Thyroid gland (tissue), 4 donors: ENCODE measurements at places on chromosomes 1 and 21. TPM values are rescaled to one million over a fixed set of nuclear protein-coding genes. Genes with fewer than 3 reads are reported as not detected.
A peak's percentile ranks its signal among the peaks of the same experiment; 100 is the strongest.

- H3K27me3 ChIP-seq, result no peaks in the 10 kb centered on the region
- no peaks in the 10 kb centered on the region for H3K36me3 ChIP-seq
- no peak for DNase-seq
These were observed 30.3 kb downstream of the CEP350 start for GRCh38 chr1:179984942-179985341.

DNA sequence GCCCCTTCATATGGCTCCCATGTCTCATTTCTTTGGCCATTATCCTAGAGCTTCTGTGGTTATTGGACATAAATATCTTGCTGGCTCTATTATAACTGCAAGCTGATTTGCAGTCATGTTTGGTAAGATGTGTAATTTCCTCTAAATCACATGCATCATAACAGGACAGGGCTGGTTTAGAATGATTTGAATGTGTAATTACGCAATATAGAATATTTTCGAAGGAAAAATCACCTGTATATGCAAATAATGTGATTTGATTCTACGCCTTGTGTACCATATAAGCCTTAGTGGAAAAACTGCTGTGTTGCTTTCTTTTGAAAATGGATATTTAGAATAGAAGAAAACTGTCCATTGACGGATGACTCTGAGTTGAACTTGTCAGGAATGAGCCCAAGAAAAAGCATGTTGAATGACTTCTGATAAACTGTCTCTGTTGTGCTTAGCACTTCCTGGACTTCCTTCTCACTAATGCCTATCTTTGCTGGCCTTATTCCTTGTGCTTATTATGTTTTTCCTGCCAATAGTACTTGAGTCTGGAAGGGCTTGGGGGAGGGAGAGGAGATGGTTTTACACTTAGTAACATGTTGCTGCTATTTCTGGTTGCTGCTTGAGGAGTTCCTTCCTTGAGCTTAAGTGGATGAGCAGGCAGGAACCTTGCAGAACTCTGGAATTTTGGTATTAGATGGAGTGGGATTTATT is 6.5 kb downstream of the CACHD1 start:
- peak overlapping the region; percentile 61 for H3K27ac ChIP-seq
- peaks cover 71% of the 10 kb centered on the region for H3K4me1 ChIP-seq
- H3K4me3 ChIP-seq, result no peak overlapping the region
- H3K27me3 ChIP-seq, result no peaks in the 10 kb centered on the region
- no peaks in the 10 kb centered on the region for H3K36me3 ChIP-seq

- DNase-seq, result no peak
- no peaks in the 10 kb centered on the region for H3K27me3 ChIP-seq
- no peaks in the 10 kb centered on the region for H3K36me3 ChIP-seq
- H3K4me3 ChIP-seq, result no peak overlapping the region
- no peak overlapping the region for H3K27ac ChIP-seq
These were observed 91.5 kb upstream of the ESRRG start for GRCh38 chr1:216814576-216815259.

Gene VCAM1
- 4.1 TPM for total RNA-seq

Gene CDC14A
- total RNA-seq, result 30.1 TPM

Gene NUP210L
- total RNA-seq, result 0.38 TPM

Gene DISP3
- not detected for total RNA-seq

DNA sequence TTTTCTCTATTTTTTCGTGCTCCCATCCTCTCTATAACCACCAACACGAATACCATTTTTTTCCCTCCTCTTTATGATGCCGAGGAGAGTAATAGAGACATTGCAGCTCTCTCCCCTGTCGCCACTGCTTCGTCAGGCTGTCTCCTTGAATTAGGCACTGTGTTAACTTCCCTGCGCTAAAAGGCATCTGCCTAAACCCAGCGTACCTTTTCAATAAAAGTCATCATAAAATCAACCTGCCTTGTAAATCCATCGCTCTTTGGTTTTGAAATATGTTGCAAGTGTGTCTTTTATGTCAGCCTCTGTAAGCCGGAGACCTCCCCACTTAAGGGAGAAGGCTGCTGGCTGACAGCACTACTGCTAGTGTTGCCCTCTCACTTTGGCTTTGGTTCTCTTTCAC is 8.7 kb downstream of the RNF220 start:
- no peaks in the 10 kb centered on the region for H3K36me3 ChIP-seq
- no peak for DNase-seq
- H3K4me3 ChIP-seq, result no peak overlapping the region
- H3K27ac ChIP-seq, result no peak overlapping the region

- peaks cover 26% of the 10 kb centered on the region for H3K4me1 ChIP-seq
- DNase-seq, result no peak
- H3K27ac ChIP-seq, result no peak overlapping the region
- H3K27me3 ChIP-seq, result no peaks in the 10 kb centered on the region
- H3K36me3 ChIP-seq, result no peaks in the 10 kb centered on the region
These were observed 70.0 kb downstream of the FAAP20 start for GRCh38 chr1:2124446-2125198.

DNA sequence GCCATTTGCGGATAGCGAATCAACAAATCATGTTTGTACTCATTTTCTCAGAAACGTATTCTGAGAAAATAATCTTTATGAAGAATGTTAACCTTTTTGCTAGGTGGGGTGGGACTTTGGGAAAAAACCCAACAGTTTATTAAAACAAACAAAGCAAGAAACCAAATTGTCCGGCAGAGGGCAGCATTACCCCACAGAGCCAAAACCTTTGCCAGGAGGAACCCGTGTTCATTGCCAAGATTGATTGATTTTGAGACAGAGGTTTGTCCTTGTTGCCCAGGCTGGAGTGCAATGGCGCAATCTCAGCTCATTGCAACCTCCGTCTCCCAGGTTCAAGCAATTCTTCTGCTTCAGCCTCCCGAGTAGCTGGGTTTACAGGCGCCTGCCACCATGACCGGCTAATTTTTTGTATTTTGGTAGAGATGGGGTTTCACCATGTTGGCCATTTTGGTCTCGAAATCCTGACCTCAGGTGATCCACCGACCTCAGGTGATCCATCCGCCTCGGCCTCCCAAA is 70.8 kb upstream of the RHOU start:
- no peaks in the 10 kb centered on the region for H3K27me3 ChIP-seq
- no peak overlapping the region for H3K27ac ChIP-seq
- no peak overlapping the region for H3K4me3 ChIP-seq
- no peaks in the 10 kb centered on the region for H3K36me3 ChIP-seq
- no peaks in the 10 kb centered on the region for H3K4me1 ChIP-seq
- DNase-seq, result peak; percentile 85

GRCh38 chr1:115980998-115981993 is 5.0 kb downstream of the SLC22A15 start:
- no peaks in the 10 kb centered on the region for H3K27me3 ChIP-seq
- no peaks in the 10 kb centered on the region for H3K4me1 ChIP-seq
- H3K4me3 ChIP-seq, result no peak overlapping the region
- DNase-seq, result peak; percentile 22
- H3K27ac ChIP-seq, result no peak overlapping the region
- H3K36me3 ChIP-seq, result no peaks in the 10 kb centered on the region

DNA sequence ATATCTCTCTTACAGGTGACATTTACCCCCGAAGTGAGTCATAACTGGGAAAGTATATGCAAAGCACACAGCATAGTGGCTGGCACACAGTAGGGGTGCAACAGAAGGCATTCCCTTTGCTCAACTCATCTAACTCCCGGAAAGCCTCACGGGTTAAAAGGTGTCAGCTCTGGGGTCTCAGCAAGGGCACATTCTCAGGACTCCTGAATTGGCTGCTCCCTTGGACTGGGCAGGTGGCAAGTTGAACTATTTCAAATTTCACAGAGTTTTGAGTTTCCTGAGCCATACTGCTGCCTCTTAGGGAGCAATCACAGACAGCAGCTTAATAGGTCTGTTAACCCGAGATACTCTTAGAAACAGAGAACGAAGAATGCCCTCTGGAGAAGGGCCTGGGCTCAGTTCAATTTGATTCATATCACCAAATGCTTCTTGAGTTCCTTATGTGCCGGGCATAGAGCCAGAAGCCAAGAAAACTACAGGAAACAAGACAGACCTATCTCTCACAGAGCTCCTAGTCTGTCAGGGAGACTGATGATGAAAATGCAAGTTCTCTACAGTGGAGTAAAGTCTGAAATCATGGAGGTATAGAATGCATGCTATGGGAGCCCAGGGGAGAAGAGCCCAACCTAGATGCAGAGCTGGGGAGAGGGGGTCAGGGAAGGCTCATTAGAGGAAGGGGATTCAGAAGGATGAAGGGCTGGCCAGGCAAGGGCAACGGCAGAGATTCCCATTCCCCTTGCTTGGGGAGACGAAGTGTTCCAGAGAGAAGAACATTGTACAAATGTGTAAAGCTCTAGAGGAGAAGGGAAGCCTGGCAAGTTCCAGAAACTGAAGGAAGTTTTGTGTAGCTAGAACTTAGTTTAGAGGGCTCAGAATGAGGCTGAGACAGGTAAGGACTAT is 143.9 kb upstream of the HMGB4 start:
- no peak overlapping the region for H3K4me3 ChIP-seq
- no peaks in the 10 kb centered on the region for H3K27me3 ChIP-seq
- H3K27ac ChIP-seq, result no peak overlapping the region
- DNase-seq, result no peak
- no peaks in the 10 kb centered on the region for H3K36me3 ChIP-seq

DNA sequence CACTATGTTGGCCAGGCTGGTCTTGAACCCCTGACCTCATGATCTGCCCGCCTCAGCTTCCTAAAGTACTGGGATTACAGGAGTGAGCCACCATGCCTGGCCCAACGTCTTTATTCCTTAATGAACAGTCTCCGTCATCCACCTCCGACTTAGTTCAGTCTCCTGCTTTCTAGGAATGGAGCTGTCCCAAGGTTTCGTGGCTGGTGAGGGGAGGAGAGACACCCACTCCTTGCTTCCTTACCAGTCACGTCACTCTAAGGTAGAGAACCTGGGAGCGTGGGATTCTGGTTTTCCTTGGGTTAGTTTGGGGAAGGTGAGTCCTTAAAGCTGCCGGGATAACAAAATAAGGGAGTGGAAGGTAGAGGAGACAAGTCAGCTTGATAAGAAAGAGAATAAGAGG is 55.0 kb upstream of the ATP2B4 start:
- no peak overlapping the region for H3K4me3 ChIP-seq
- no peak for DNase-seq
- H3K27ac ChIP-seq, result no peak overlapping the region

GRCh38 chr1:236848274-236848923 is 53.3 kb downstream of the MTR start:
- H3K4me3 ChIP-seq, result no peak overlapping the region
- H3K4me1 ChIP-seq, result peaks cover 10% of the 10 kb centered on the region
- no peak for DNase-seq
- H3K27me3 ChIP-seq, result no peaks in the 10 kb centered on the region
- no peak overlapping the region for H3K27ac ChIP-seq

- H3K27ac ChIP-seq, result no peak overlapping the region
- no peaks in the 10 kb centered on the region for H3K27me3 ChIP-seq
- H3K4me1 ChIP-seq, result no peaks in the 10 kb centered on the region
- DNase-seq, result no peak
- H3K4me3 ChIP-seq, result no peak overlapping the region
- no peaks in the 10 kb centered on the region for H3K36me3 ChIP-seq
These were observed 440.0 kb downstream of the MATN1 start for GRCh38 chr1:30283199-30283962.

Gene SPOCD1
- total RNA-seq, result 1.6 TPM

Gene TLCD4
- total RNA-seq, result 12.6 TPM

- H3K4me1 ChIP-seq, result peaks cover 11% of the 10 kb centered on the region
- no peaks in the 10 kb centered on the region for H3K36me3 ChIP-seq
- H3K27ac ChIP-seq, result no peak overlapping the region
- H3K27me3 ChIP-seq, result peaks cover 4% of the 10 kb centered on the region
- DNase-seq, result no peak
These were observed 1.0 kb upstream of the NIBAN1 start for GRCh38 chr1:184975208-184975870.

Gene PLA2G5
- 5.0 TPM for total RNA-seq

DNA sequence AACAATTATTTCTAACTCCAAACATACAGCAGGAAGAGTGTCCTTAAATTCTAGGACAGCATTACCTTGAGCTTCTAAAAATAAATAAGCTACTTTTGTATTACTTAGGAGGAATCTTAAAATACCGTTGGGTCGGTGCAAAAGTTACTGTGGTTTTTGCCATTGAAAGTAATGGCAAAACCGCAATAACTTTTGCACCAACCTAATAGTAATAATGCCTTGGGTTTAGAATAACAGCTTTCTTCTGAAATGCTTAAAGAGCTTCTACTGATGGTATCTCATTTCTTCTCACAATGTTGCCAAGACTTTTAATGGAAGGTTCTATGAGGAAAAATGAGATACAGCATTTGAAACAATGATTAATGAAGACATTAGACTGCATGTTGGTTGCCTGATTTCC is 179.9 kb downstream of the SEC16B start:
- DNase-seq, result no peak
- H3K27ac ChIP-seq, result no peak overlapping the region
- H3K4me3 ChIP-seq, result no peak overlapping the region
- H3K4me1 ChIP-seq, result peaks cover 6% of the 10 kb centered on the region
- H3K36me3 ChIP-seq, result no peaks in the 10 kb centered on the region

GRCh38 chr1:18090636-18091035 is 17.0 kb upstream of the IGSF21 start:
- DNase-seq, result no peak
- no peaks in the 10 kb centered on the region for H3K36me3 ChIP-seq
- no peaks in the 10 kb centered on the region for H3K4me1 ChIP-seq
- H3K4me3 ChIP-seq, result no peak overlapping the region
- H3K27ac ChIP-seq, result no peak overlapping the region
- H3K27me3 ChIP-seq, result no peaks in the 10 kb centered on the region

Gene S100A9
- 285 TPM for total RNA-seq

- peaks cover 48% of the 10 kb centered on the region for H3K4me1 ChIP-seq
- H3K27ac ChIP-seq, result no peak overlapping the region
- no peak overlapping the region for H3K4me3 ChIP-seq
- DNase-seq, result no peak
These were observed 1.9 kb downstream of the CTSE start for GRCh38 chr1:206021626-206022365.

- no peaks in the 10 kb centered on the region for H3K4me1 ChIP-seq
- H3K27ac ChIP-seq, result no peak overlapping the region
- H3K27me3 ChIP-seq, result no peaks in the 10 kb centered on the region
These were observed 10.4 kb downstream of the TDRKH start for GRCh38 chr1:151779852-151780251.

DNA sequence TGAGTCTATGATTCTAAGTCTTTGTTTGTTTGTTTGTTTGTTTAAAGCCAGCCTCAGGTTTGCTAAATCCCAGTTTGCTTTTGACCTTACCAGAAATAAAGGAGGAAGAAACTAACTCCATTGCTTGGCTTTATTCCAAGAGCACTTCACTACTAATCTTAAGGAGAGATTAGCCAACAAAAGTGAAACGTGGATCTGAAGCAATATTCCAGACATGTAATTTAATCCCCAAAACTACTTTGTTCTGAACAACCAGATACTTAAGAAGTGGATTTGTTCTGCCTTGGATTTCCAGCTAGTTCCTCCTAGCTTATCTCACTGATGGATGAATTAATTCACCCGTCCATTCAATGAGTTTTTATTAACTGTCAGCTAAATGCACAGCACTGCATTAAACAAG is 15.9 kb upstream of the CEP350 start:
- H3K27ac ChIP-seq, result no peak overlapping the region
- DNase-seq, result no peak
- H3K4me3 ChIP-seq, result no peak overlapping the region
- H3K36me3 ChIP-seq, result no peaks in the 10 kb centered on the region

Gene OR2T35
- not detected for total RNA-seq

GRCh38 chr1:104629589-104629988 is 879.9 kb downstream of the AMY1C start:
- DNase-seq, result no peak
- no peaks in the 10 kb centered on the region for H3K27me3 ChIP-seq
- H3K36me3 ChIP-seq, result no peaks in the 10 kb centered on the region
